ENCODE measurements at places on chromosomes 5 and 9.
A peak's percentile ranks its signal among the peaks of the same experiment; 100 is the strongest.

GRCh38 chr9:103104101-103104500 is 109.0 kb downstream of the CYLC2 start:
- no peak for DNase-seq

DNA sequence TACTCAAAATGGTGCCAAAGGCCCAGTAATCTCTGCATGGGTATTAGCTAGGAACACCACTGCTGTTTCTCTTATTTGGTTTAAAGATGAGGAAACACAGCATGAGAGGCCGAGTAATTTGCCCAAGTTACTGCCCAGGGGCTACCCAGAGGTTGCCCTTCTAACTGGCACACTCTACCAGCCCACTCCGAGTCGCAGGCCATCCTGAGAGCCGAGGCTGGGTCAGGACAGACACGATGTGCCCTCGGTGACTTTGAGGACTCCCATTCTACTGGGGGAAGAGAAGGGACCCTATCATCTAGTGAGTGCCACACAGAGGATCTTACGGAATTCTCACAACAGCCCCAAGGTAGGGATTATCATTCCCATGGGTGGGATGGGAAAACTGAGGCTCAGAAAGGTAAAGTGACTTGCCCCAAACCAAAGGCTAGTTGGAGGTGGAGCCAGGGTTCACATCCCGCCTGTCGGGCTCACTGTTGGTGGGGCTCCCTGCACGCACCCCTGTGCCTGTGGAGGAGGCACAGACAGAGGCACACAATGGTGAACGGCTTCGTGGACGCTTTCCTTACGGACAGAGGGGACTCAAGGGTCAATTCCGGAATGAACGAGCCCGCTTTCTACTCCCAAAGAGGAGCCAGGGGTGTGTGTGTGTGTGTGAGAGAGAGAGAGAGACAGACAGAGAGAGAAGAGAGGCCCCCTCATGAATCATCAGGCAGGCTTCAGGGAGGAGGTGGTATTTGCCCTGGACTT is 225.0 kb downstream of the MELK start:
- no peak for DNase-seq

- DNase-seq = no peak
These were observed 16.8 kb upstream of the PRLR start for GRCh38 chr5:35246900-35247647.

- DNase-seq = no peak
These were observed 114.7 kb downstream of the KIAA0825 start for GRCh38 chr5:94503677-94504076.

DNA sequence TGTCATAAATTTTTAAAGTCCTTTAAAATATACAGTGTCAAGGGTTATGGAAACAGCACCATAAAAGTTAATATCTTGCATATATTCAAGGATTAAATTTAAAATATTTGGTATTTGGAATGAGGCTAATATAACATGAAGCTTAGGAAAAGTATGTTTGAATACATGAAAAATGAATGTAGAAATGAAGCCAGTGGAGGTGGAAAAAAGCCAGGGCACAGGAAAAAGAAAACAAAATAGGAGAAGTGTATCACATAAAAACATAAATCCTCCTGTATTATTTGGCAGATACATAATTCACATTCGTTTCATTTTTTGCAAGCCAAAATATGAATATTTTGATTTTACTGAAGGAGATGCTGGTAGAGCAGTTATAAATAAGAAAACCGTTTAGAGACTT is 587.0 kb upstream of the ZNF608 start:
- no peak for DNase-seq

DNA sequence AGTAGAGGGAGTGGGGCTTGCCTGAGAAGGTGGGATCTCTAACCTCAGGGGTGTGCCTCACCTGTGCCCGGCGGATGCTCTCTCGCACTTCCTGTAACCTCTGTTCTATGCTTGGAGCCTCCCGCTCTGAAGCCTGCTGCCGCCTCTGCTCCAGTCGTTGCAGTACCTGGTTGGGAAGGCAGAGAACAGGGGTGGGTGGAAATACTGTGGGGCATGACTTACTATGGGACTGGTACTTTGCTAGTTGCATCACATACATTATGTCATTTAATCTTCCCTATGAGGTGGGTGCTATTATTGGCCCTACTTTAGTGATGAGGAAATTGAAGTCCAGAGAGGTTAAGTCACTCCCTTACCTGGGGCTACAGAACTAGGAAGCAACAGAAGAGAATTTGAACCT is 5.2 kb downstream of the FCHSD1 start:
- no peak for DNase-seq

- no peak for DNase-seq
These were observed 659 bp downstream of the RAI14 start for GRCh38 chr5:34656700-34657273.

DNA sequence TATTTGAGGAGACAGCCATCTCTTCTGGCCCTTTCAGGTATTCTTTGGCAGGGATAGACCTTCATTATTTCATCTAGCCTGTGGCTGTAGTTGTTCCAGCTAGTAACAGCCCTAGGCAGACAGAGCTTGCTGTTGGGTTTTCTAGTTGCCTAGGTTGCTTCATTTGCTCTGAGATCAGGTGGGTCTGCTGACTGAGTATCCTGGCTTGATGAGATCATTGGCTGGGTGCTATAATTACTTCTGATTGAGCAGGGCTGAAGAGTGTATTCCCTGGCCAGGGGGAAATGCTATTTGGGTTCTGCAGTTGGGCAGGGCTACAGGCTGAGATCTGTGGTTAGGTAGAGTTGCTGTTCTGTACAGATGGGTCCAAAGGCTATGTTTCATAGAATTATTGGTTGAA is 456.1 kb downstream of the PSAT1 start:
- no peak for DNase-seq

DNA sequence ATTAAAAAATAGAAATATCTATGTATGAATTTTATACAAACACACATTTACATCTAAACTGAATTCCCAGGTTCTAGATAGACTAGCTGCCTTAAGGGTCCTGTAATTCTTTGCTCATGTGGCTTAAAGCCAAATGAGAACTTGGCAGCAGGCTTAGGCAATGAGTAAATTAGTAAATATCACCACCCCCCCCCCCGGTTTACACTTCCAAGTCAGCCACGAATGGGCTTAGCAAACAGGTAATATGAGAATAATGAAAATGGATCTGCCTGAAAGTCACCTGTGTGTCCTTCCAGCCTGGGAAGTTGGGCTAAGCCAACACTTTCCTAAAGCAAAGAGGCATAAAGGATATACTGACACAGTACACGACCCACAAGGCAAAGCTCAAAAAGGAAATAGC is 108.6 kb downstream of the KLHL3 start:
- no peak for DNase-seq

- DNase-seq = no peak
These were observed at the start of gene ESM1 for GRCh38 chr5:54985301-54986268. Gene ESM1, minus strand, starts transcription at chr5:54985593. Its CDS starts 76 bp downstream, at chr5:54985517.

- DNase-seq = no peak
These were observed 101.9 kb upstream of the S1PR3 start for GRCh38 chr9:88889386-88889785.

GRCh38 chr9:4666042-4666699 is at the start of gene SPATA6L:
Gene SPATA6L, minus strand, starts transcription at chr9:4666480. Its CDS starts 230 bp downstream, at chr9:4666250.
- peak; percentile 20 for DNase-seq

- DNase-seq = no peak
These were observed 42.0 kb upstream of the ORM1 start for GRCh38 chr9:114280636-114281472.

- DNase-seq = no peak
These were observed 501.7 kb downstream of the ARHGEF28 start for GRCh38 chr5:74127381-74128320.

GRCh38 chr5:173451651-173452050 is 123.4 kb upstream of the STC2 start:
- DNase-seq = no peak
